Urothelium cell line (cell line): ENCODE measurements at places on chromosomes 12 and 14.
A peak's percentile ranks its signal among the peaks of the same experiment; 100 is the strongest.

DNA sequence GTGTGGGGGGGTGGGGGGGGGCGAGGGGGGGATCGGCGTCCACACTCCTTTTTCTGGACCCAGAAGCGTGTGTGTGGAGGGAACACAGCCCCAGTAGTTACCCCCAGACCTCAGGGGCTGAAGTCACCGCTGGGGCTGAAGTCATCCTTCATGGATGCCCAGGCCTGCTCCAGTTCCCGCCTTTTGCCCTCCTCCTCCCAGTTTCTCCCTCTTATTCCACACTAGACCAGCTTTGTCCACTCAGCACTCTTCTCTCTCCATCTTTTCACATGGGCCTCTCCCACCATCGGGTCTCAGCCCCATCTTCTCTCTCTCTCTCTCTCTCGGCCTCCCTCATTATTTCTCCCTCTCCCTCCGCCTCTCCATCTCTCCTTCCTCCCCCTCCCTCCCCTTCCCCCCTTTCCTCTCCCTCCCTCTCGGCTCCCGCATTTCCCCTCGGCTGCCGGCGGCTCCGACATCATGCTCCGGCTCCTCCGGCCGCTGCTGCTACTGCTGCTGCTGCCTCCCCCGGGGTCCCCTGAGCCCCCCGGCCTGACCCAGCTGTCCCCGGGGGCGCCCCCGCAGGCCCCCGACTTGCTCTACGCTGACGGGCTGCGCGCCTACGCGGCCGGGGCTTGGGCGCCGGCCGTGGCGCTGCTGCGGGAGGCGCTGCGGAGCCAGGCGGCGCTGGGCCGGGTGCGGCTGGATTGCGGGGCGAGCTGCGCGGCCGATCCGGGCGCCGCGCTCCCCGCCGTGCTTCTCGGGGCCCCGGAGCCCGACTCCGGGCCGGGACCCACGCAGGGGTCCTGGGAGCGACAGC is at the start of gene P3H3:
Gene P3H3 (plus strand): TSS at position 426 of the 799 bp plus-strand sequence. CDS start 34 bp downstream, at position 460.
- DNase-seq, result peak; percentile 68

- no peak for DNase-seq
Observed at GRCh38 chr14:73861073-73861472, 9.4 kb downstream of the PTGR2 start.

DNA sequence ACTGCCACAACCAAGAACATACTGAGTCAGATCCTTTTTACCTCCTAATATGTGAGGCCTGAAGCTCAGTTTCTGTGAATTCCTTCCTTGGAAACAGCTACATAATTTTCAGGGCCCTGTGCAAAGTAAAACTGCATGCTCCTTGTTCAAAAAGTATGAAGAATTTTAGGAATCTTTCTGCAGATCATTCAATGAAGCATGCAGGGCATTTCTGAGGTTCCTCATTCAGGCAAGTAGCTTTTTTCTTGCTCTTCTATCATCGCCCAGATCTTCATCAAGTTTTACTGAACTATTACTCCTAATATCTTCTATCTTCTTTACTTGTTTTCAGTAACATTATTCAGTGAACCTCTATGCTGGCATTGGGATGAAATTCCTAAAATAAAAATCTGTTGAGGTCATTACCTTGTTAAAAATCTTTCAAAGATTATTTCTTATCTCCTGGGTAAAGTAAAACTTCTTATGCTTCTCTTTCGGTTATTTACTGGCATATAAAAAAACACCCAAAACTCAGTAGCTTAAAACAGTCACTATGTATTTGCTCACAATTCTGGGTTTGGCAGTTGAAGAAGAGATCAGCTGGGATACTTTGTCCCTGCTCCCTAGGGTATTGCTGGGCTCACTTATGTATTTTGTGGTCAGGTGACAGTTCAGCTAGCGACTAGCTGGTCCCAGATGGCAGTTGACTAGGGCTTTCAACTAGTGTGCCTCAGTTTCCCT is 42.6 kb upstream of the KRR1 start:
- no peak for DNase-seq

- no peak for DNase-seq
Observed at GRCh38 chr12:114414031-114414865, 8.3 kb upstream of the TBX5 start.

DNA sequence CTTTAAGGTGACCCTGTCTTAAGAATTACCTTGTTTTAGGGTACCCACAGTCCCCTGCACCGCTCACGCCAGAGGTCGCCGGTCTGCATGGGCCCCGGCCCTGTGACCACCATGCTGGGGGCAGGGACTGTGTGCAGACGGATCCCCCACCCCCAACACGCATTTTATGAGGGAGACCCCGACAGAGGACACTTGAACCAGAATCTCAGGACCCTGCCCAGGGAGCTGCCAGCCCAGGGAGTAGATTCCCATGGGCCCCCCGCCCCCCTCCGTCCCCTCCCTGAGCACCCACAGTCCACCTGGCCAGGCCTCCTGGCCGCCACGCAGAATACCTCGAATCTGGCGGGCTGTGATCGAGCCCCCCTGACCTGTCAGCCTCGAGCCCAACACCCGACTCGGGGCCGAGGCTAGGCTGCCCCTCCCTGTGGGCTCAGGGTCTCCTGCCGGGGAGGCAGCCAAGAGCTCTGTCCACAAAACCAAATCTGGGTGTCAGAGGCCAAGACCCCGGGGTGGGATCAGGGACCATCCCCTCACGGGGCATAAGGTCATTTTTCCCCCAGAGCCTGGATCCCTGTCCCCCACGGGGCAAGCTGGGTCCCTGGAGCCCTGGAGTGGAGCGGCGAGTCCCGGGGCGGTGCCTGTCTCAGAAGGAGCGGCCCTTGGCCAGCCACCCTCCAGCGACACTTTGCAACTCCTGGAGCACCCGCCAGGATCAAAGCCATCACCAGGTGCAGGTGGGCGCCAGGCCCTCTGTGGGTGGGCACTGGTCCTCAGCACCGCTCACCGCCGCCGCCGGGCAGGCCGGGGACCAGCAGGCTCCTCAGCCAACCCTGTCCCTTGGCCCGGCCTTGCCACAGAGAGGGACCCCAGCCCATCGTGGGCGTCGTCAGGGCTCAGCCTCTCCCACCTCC is 155.8 kb upstream of the PKP2 start:
- no peak for DNase-seq

DNA sequence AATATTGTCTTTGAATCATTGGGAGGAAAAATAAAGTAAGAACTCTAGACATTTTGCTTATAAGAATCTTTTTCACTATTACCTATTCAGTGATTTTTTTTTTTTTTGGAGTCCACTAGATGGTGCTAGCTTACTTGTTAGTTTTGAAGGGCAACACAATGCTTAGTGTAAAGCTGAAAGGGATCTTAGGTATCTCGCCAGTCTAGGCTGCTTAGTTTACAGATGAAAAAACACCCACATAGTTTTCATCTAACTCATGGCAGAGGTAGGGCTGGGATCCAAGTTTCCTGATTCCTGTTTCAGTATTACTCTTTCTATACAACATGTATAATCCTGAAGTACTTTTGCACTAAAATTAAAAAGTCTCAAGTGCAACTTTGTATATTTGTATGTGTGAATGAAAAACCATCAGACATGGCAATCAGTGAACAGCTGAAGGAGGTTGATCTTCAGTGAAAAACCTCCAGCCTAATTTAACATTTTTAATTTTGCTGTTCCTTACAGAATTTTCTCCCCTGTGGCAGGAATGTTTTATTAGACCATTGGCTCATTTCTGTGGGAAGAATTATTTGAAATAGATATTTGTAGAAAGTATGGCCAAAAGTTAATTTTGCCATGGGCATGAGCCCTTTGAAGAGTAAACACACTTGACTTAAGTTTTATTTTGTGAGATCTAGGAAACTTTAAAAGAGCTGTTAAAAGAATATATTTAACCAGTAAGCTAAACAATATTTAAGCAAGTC is 40.7 kb downstream of the LRRIQ1 start:
- peak; percentile 48 for DNase-seq

- DNase-seq, result peak; percentile 14
Observed at GRCh38 chr12:87827638-87828264, 201.4 kb downstream of the C12orf50 start.

- DNase-seq, result no peak
Observed at GRCh38 chr14:103749452-103749851, 33.8 kb downstream of the ZFYVE21 start.

GRCh38 chr12:96198965-96199364 is 4.8 kb downstream of the ELK3 start:
- DNase-seq, result peak; percentile 30

GRCh38 chr12:125604976-125605375 is 539.7 kb downstream of the AACS start:
- no peak for DNase-seq

DNA sequence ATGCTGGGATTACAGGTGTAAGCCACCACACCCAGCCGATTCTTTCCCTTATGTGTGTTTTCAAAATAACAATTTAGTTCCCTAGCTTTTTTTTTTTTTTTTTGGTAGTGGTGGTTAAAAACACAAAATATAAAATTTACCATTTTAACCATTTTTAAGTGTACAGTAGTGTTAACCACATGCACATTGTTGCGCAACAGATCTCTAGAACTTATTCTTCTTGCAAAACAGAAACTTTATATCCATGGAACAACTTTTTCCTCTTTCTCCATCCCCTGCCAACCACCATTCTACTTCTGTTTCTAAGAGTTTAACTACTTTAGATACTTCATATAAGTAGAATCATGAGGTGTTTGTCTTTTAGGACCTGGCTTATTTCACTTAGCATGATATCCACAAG is 1.1 kb upstream of the NDUFA12 start:
- no peak for DNase-seq

DNA sequence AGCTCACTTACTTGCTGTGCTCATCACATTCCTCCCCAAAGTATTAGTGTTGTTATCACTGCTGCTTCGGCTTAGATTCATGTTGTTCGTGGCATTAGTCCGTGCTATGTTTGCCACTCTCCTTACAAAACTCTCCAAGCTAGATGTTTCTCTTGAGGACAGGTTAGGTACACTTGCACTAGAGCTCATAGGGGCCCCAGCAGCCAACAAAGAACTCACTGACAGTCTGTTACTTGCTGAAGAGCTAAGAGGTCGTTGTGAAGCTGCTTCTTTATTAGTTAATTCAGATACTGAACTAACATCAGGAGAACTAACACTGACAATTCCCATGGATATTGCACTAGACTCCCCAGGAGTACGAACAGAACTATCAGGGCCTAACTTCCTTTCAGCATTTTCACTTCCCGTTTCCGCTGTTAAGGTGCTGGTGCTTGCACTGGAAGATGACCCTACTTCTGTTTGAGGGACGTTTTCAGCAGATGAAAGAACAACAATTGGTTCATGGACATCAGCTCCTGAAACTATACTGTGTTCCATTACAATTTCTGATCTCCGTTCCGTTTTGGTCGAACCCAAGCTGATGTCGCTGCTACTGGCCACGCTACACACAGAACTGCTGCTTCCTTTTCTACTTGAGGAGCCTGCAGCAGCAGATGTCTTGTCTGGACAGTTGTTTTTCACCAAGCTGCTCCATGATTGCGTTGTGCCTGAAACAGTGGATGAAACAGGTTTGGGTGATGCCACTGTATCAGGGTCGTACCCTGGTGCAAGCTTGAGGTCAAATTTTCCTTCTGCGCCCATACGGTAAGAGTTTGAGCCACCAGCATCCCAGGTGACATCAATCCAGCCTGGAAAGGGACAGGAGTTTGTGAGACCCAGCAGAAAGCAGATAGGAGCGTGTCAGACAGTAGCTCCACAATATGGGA is 78.7 kb downstream of the HECTD1 start:
- no peak for DNase-seq

- DNase-seq, result no peak
Observed at GRCh38 chr12:113091506-113091905, 35.0 kb downstream of the DTX1 start.

DNA sequence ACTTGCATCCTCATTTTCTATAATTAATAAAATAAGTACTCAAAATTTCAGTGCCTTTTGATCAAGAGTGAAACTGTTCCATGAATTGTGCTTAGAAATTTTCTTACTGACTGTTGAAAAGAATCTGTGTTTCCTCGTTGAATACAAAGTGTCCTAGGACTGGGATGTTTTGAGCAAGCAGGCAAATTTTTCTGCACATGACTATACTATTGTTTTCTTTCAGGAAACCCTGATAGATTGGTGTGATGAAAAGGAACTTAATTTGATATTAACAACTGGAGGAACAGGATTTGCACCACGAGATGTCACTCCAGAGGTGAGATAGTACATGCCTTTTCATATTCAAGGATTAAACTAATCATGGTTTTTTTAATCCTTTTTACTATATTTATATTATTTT is 316.3 kb downstream of the GPHN start:
- no peak for DNase-seq

- peak; percentile 22 for DNase-seq
Observed at GRCh38 chr12:70692681-70693288, 55.6 kb upstream of the PTPRB start.

GRCh38 chr12:1848146-1848545 is 27.8 kb downstream of the LRTM2 start:
- no peak for DNase-seq

DNA sequence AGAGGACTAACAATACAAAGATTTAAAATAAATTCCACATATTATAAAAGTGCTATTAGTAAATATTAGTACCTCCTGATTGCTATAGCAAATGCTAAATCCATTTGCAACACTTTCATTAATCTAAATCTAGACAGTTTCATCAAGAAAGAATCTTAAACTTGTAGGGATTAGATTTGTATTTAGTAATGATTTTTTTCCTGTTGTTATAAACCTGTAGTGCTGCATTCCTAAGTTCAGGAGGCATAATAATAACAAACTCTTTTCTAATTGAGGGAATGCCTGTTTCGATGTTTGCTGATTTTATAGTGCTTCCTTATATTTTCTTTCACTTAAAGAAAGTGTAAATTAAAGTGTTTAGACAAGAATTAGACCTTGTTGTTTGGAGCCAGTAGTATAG is 166.1 kb downstream of the FOXA1 start:
- DNase-seq, result no peak

GRCh38 chr12:131142891-131143657 is 189.4 kb downstream of the ADGRD1 start:
- no peak for DNase-seq
